ENCODE measurements at places on chromosomes 6 and 20.

GRCh38 chr20:48921883-48922820 is 641 bp downstream of the ARFGEF2 start:
- DNase-seq, result no peak

GRCh38 chr6:106520711-106521401 is 108.4 kb downstream of the RTN4IP1 start:
- peak; percentile 59 for DNase-seq

- no peak for DNase-seq
Measured at GRCh38 chr20:47117773-47118172, 223.1 kb downstream of the EYA2 start.

- DNase-seq, result no peak
Measured at GRCh38 chr6:40390144-40390800, 196.9 kb downstream of the LRFN2 start.

GRCh38 chr20:61082720-61083119 is 169.3 kb upstream of the CDH4 start:
- no peak for DNase-seq
